ENCODE measurements at places on chromosomes 6 and 20. TPM values are rescaled to one million over a fixed set of nuclear protein-coding genes. Genes with fewer than 3 reads are reported as not detected.
A peak's percentile ranks its signal among the peaks of the same experiment; 100 is the strongest.

DNA sequence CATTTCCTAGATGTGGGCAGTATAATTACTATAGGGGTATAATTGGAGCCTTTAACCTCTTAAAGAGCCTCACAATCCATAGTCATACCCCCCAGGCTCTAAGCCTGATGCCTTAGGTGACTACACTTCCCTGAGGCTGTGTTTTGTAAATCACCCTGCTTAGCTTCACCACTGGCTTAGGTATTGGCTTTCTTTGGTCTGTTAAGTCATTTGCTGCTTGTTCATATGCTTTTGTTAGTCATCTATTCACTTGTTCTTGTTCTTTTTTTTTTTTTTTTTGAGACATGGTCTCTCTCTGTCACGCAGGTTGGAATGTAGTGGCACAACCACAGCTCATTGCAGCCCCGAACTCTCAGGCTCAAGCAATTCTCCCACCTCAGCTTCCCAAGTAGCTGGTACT lies 26.7 kb downstream of the KAT14 start:
- no peak overlapping the region for H3K27ac ChIP-seq
- DNase-seq = no peak
- H3K27me3 ChIP-seq = no peaks in the 10 kb centered on the region
- H3K4me1 ChIP-seq = peaks cover 22% of the 10 kb centered on the region
- no peak overlapping the region for H3K4me3 ChIP-seq

- H3K36me3 ChIP-seq = no peaks in the 10 kb centered on the region
- no peak for DNase-seq
- no peak overlapping the region for H3K4me3 ChIP-seq
- peak overlapping the region; percentile 76 for H3K27ac ChIP-seq
Measured at GRCh38 chr6:1917626-1918371, 308.1 kb downstream of the FOXC1 start.

GRCh38 chr20:36768768-36769430 lies 4.7 kb downstream of the DSN1 start:
- peaks cover 28% of the 10 kb centered on the region for H3K36me3 ChIP-seq
- H3K27me3 ChIP-seq = no peaks in the 10 kb centered on the region
- no peak overlapping the region for H3K4me3 ChIP-seq
- H3K4me1 ChIP-seq = peaks cover 26% of the 10 kb centered on the region
- DNase-seq = no peak
- no peak overlapping the region for H3K27ac ChIP-seq

DNA sequence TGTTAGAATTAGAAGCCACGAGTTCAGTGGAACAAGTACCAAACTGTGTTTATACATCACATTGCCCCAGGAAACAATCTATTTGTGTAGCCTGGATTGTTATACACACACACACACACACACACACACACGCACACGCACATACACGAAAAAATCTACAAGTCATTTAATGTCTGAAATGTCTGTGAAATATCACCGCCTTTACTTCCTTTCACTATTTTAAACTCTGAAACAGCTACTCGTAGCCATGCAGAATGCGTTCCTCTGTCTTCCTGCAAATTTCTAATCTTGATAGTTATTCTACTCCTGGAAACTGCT lies 84.4 kb upstream of the SCAF8 start:
- H3K27me3 ChIP-seq = peaks cover 14% of the 10 kb centered on the region
- no peak overlapping the region for H3K4me3 ChIP-seq
- no peaks in the 10 kb centered on the region for H3K36me3 ChIP-seq
- no peak overlapping the region for H3K27ac ChIP-seq

DNA sequence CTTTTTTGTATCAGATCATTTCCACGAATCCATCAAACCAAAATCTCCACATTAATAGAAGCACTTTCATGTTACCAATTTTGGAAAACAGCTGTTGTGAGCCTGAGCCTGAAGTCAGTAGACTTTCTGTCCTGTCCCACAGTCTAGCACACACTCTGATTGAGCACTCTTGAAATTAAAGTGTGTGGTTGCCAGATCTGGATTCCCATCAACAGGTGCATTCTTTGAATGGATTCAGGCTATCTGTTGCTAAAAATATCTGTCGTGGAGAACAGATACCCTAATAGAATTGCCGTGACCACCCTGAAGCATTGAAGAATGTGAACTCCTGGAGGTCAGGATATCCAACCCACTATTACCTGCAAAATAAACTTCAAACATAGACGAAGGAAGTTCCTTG lies 73.3 kb downstream of the TFAP2A start:
- H3K36me3 ChIP-seq = no peaks in the 10 kb centered on the region
- H3K4me1 ChIP-seq = no peaks in the 10 kb centered on the region
- no peak overlapping the region for H3K4me3 ChIP-seq
- H3K27me3 ChIP-seq = no peaks in the 10 kb centered on the region
- H3K27ac ChIP-seq = no peak overlapping the region

- no peak for DNase-seq
- no peaks in the 10 kb centered on the region for H3K36me3 ChIP-seq
- no peaks in the 10 kb centered on the region for H3K27me3 ChIP-seq
Measured at GRCh38 chr6:129493354-129493902, 216.5 kb downstream of the ARHGAP18 start.

DNA sequence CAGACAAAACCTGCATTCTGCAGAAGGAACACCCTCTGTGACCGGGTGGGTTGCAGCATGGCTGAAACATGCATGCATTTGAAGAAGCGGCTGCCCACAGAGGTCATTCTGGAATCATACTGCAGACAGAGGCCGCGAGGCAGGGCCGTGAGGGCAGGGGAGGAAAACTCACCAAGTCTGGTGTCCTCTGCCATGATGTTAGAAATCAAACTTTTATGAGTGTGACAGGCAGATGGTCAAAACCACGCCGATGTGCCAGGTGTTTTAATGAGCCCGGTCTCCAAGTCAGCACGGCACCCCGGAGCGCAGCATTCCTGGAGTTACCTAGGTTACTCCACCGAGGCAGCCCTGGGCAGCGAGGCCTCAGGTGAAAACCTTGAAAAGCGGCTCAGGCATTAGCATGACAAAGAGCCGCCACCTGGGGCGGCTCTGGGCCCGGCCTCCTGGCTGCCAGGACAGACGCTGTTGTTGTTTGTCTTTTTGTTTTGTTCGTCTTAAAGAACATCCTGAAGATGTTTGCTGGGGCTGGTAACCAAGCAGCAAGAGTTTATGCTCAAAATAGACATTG lies 255.6 kb downstream of the ERMARD start:
- no peak overlapping the region for H3K4me3 ChIP-seq
- no peaks in the 10 kb centered on the region for H3K4me1 ChIP-seq
- H3K27ac ChIP-seq = no peak overlapping the region
- H3K36me3 ChIP-seq = no peaks in the 10 kb centered on the region

DNA sequence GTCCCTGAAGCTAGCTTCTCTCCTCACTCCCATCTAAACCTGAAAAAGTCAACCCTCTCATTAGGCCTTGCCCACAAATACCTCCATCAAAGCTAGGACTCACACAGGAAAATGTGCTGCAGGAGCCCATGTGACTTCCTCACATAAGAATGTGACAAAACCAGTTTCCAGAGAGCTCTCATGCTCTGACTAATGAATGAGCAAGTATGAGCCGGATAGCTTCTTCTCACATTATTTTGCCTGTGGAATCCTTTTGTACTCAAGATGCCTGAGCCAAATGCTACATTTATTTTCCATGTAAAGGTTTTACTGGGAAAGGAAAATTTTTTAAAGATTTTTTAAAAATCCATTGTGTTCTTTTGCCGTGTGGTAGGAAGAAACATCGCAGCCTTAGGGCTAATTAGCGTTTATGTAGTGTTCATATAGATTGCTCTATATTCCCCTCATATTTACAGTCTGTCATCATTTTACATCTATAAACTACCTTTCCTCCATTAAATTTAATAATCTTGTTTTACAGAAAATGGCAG lies 68.6 kb upstream of the CCN6 start:
- no peak overlapping the region for H3K27ac ChIP-seq
- H3K4me3 ChIP-seq = no peak overlapping the region
- no peaks in the 10 kb centered on the region for H3K36me3 ChIP-seq
- H3K27me3 ChIP-seq = no peaks in the 10 kb centered on the region

DNA sequence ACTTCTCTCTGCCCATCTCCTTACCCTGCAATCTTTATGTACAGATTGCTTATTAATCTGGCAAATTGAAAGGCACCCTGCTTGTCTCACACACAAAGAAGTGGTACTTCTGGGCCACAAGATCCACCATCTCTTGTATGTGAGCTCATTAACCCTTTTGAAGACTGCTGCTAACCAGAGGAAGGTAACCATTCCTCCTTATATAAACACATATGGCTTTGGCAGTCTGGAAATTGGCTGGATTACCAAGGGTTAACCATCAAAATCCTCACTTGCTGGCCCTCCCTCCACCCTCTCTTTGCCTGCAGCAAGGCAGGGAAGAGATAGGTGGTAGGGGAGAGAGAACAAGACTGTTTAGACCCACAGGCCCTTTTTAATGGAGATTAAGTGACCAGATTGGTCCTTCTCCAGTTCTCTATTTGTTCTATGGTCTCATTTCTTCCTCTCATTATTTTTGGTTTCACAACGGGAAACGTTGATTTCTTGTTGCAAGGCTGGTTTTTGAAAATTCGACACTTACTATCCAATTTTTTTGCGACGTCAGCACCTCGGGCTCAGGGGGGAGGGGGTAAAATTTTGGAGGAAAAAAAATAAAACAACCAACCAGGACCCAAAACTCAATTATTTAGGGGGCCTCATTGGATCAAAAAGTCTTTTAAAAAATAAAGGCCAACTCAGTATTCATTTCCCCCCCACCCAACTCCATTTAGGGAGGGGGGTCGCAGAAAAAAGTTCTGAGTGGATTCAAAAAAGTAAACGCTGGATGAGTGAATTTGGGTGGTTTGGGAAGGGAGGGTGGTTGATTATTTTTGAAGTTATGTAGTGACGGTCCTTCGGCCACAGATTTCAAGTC lies 859 bp downstream of the PPP1R10 start:
- H3K27ac ChIP-seq = peak overlapping the region; percentile 98
- peaks cover 3% of the 10 kb centered on the region for H3K27me3 ChIP-seq
- H3K36me3 ChIP-seq = peaks cover 76% of the 10 kb centered on the region
- peaks cover 37% of the 10 kb centered on the region for H3K4me1 ChIP-seq
- peak; percentile 30 for DNase-seq

GRCh38 chr6:139145661-139146060 lies 10.8 kb downstream of the HECA start:
- no peaks in the 10 kb centered on the region for H3K27me3 ChIP-seq
- peaks cover 79% of the 10 kb centered on the region for H3K4me1 ChIP-seq
- DNase-seq = no peak

GRCh38 chr20:24581443-24582170 lies 112.2 kb downstream of the SYNDIG1 start:
- H3K36me3 ChIP-seq = no peaks in the 10 kb centered on the region
- H3K4me3 ChIP-seq = no peak overlapping the region

DNA sequence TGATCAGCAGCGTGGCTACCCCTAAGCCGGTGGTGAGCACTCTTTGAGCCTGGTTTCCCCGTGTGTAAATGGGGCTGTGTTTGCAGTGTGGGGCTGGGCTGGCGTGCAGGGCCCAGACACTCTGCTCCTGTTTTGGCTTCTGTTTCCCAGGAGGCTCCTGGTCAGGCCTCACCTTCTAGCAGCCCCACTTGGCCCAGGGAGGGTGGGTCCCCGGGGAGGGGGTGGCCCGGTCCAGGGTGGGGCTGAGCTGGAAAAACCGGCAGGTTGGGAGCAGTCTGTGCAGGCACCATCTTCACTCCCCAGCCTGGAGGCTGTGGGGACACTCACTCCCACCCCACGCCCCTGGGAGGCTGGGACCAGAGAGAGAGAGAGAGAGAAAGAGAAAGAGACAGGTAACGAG lies 25.3 kb downstream of the CEBPB start:
- no peak for DNase-seq
- peaks cover 8% of the 10 kb centered on the region for H3K27me3 ChIP-seq
- peaks cover 10% of the 10 kb centered on the region for H3K4me1 ChIP-seq

DNA sequence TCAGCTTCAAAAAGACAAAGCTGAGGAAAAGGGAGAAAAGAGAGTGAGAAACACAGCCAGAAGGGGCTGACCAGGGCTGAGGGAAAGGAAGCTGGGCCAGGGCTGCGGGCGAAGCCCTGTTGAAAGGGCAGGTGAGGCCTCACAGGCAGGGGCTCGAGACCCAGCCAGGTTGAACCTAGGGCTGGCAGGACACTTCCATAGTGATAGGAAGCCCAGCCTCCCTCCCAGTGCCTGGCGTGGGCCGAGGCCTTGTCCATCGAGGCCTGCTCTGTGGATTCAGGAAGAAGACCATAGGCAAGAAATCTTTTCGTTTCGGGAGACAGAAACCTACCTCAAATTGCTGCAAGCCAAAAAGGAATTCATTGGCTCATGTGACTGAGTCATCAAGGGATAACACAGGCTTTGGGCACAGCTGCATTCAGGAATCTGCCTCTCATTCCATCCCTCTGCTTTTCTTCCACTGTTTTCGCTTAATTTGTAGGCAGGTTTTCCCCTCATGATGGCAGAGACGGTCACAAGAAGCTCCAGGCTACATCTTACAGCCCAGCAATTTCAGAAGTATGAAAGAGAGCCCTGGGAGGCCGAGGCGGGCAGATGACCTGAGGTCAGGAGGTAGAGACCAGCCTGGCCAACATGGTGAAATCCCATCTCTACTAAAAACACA lies 311.1 kb upstream of the SULF2 start:
- no peak for DNase-seq
- no peak overlapping the region for H3K4me3 ChIP-seq
- H3K27me3 ChIP-seq = no peaks in the 10 kb centered on the region
- H3K4me1 ChIP-seq = no peaks in the 10 kb centered on the region

DNA sequence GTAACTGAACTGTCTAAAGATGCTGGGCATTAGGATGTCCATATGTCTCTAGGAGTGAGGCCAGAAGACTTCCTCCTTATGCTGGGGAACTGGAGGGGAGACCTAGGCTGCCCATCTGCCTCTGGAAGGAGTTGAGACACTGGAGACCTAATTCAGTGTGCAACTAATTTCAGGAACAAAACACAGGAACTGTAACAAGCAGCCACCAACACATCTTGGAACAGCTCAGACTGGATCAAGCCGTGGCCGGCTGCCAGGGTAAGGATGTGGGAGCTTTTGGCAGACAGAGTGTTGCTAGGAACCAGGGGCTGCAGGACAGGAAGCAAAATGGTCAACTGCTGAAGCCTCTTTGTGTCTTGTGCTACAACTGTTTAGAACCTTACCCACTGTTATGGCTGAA lies 16.4 kb upstream of the MAS1 start:
- H3K27ac ChIP-seq = no peak overlapping the region
- H3K36me3 ChIP-seq = no peaks in the 10 kb centered on the region
- no peaks in the 10 kb centered on the region for H3K27me3 ChIP-seq
- no peak for DNase-seq
- peaks cover 6% of the 10 kb centered on the region for H3K4me1 ChIP-seq
- H3K4me3 ChIP-seq = no peak overlapping the region

DNA sequence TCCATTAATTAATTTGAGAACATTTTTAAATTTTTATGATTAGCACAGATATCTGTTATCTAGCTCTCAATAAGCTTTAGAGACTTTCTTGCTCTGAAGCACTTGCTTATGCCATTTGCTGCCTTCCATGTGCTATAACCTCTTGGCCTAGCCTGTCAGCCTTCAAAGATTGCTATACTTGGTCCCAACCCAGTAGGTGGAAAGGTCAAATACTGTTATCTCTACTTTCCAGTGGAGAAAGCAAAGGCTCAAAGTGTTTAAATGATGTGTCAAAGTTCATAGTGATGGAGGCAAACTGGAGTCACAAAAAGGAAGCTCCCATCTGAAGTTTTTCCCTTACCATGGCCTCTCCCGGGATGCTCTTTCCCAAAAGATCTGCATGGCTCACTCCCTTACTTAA lies 125.1 kb downstream of the PKHD1 start:
- no peak overlapping the region for H3K4me3 ChIP-seq
- H3K36me3 ChIP-seq = no peaks in the 10 kb centered on the region
- no peak overlapping the region for H3K27ac ChIP-seq
- H3K27me3 ChIP-seq = peaks cover 11% of the 10 kb centered on the region

WFDC12 gene
- total RNA-seq = not detected

PDYN gene
- total RNA-seq = not detected

EPPIN gene
- not detected for total RNA-seq

MCCD1 gene
- not detected for total RNA-seq

POPDC3 gene
- total RNA-seq = not detected

HLA-DRB1 gene
- total RNA-seq = 27.2 TPM

MYCT1 gene
- not detected for total RNA-seq
